ENCODE measurements at places on chromosomes 7 and 10. TPM values are rescaled to one million over a fixed set of nuclear protein-coding genes. Genes with fewer than 3 reads are reported as not detected.

Gene MYPN
- 0.77 TPM for polyA plus RNA-seq

Gene PRPS1L1
- not detected for polyA plus RNA-seq

Gene ASB10
- polyA plus RNA-seq: not detected

Gene NCF1
- polyA plus RNA-seq: not detected

DNA sequence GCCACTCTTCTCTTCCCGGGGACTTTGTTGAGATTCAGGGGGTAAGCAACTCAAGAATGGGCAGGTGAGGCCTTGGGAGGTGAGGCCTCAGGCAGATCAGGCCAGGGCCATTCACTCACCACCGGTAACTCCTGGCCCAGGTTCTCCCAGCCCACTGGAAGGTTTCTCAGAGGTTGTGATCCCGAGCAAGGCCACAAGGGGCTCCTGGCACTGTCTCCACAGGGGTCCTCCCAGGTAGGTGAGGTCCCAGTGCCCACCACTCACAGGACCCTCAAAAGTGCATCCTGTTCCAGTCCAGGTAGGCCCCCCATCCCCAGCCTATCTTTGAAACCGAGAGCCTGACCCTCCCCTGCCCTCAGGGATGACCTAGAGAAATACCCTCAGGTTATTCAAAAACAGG, 236.1 kb downstream of the BUB3 start:
- DNase-seq: no peak
- H3K4me1 ChIP-seq: no peaks in the 10 kb centered on the region
- H3K4me3 ChIP-seq: no peak overlapping the region
- H3K27ac ChIP-seq: no peak overlapping the region
- no peaks in the 10 kb centered on the region for H3K36me3 ChIP-seq
- H3K27me3 ChIP-seq: no peaks in the 10 kb centered on the region

DNA sequence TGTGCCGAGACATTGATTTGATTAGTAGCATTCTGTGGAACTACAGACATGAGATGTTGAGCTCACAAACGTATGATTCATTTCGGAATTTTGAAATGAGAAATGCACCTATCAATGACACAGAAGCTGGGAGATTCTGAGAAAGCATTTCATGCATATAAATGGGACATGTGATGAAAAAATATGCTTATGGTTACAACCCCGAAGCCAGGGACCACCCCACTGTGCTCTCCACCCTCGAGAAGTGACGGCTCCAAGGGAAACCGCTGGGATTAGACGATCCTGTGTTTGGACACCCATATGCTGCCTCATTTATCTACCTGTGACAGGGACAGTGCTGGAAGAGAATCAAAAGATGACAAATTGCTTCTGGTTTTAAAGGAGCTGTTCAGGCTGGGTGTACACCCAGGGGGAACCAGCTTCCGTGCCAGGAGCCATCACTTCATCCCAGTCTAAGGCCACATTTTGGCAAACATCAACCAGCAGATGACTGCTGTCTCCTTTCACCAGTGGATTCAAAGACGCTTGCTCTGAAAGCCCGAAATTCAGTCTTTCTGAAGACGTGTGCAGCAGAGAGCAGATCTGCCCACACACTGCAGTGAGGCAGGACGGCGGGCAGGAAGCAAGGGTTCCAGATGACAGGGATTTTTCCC, 109.9 kb downstream of the ATXN7L1 start:
- H3K4me1 ChIP-seq: peaks cover 25% of the 10 kb centered on the region
- H3K27ac ChIP-seq: no peak overlapping the region
- H3K4me3 ChIP-seq: no peak overlapping the region
- H3K36me3 ChIP-seq: no peaks in the 10 kb centered on the region
- no peaks in the 10 kb centered on the region for H3K27me3 ChIP-seq

- no peak overlapping the region for H3K4me3 ChIP-seq
- no peaks in the 10 kb centered on the region for H3K4me1 ChIP-seq
- H3K36me3 ChIP-seq: no peaks in the 10 kb centered on the region
- no peaks in the 10 kb centered on the region for H3K27me3 ChIP-seq
- H3K27ac ChIP-seq: no peak overlapping the region
- DNase-seq: peak; percentile 81
Measured at GRCh38 chr7:94028768-94029167, 24.6 kb upstream of the BET1 start.

GRCh38 chr7:34036051-34036920, 130.9 kb downstream of the BMPER start:
- H3K36me3 ChIP-seq: no peaks in the 10 kb centered on the region
- H3K4me3 ChIP-seq: no peak overlapping the region
- peak; percentile 43 for DNase-seq
- H3K4me1 ChIP-seq: peaks cover 6% of the 10 kb centered on the region
- H3K27ac ChIP-seq: peak overlapping the region; percentile 16

GRCh38 chr10:80613466-80614170, 75.9 kb downstream of the SH2D4B start:
- H3K4me1 ChIP-seq: no peaks in the 10 kb centered on the region
- no peak overlapping the region for H3K27ac ChIP-seq
- H3K27me3 ChIP-seq: no peaks in the 10 kb centered on the region
- no peak for DNase-seq

DNA sequence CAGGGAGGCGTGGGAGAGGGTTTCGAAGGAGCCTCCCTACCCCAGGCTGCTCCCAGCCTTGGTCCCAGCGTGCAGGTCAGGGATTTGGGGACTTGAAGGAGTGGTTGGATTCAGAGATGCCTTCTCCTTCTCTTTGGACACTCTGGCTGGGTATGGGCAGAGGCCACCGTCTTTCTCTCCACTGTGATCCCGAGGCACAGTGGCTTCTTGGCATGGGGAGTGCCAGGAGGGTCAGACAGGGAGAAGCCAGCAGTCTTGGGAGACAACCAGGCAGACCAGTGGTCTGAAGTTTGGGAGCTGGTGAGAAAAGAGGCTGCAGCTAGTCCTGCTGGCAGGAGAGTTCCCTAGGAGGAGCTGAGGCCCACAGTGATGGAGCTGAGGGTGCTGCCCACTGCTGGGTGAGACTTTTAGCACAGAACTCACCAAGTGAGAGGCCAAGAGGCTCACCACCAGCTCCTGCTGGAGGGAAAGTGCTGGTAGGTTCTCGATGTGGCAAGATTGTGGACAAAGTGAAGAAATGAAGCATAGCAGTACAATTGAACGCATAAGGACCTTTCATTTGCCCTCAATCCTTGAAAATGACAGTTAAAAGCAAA, 35.2 kb upstream of the WDFY4 start:
- H3K4me3 ChIP-seq: no peak overlapping the region
- no peaks in the 10 kb centered on the region for H3K4me1 ChIP-seq
- DNase-seq: no peak
- no peaks in the 10 kb centered on the region for H3K27me3 ChIP-seq
- H3K36me3 ChIP-seq: no peaks in the 10 kb centered on the region

DNA sequence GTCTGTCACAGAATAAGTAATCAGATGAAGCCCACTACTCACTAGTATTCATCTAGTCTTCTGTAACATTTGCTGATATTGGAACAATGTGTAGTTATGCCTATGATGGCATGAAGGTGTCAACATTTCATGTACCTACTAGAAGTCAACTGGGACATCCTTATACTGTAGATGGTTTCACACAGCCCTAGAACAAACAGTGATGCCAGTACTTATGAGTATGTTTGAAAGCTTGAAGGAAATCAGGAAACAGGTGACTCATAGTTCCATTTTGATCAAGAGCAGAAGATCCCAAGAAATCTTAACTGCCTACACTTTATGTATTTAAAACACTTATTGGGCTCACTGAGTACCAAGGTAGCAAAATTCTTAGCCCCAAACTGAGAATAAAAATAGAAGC, 1519.6 kb downstream of the REEP3 start:
- no peak overlapping the region for H3K4me3 ChIP-seq
- no peaks in the 10 kb centered on the region for H3K36me3 ChIP-seq
- no peak overlapping the region for H3K27ac ChIP-seq
- H3K27me3 ChIP-seq: no peaks in the 10 kb centered on the region

DNA sequence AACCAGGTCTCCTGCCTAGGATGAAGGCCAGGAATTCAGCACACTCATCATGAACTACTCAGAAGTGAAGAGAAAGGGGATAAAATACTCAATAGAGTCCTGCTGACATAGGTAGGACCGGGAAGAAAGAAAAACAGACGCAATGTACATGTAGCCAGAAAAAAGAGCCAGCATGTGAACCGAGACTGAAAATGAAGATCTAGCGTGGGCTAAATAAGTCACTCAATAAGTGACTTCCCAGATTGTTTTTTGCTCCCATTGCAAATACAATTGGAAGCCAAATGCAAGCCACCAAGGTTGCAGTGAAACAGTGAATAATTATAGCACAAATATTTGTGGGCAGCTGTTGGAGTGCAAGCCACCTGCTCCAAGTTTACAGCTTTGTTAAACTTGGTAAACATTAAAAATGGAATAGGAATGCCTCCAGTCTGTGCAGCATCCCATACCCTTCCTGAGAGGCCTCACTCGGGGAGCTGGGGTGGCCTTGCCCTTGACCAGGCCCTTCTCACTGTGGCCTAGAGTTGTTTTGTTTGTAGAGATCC, 34.7 kb upstream of the HPS1 start:
- no peaks in the 10 kb centered on the region for H3K4me1 ChIP-seq
- no peak overlapping the region for H3K4me3 ChIP-seq
- DNase-seq: no peak
- no peak overlapping the region for H3K27ac ChIP-seq
- H3K36me3 ChIP-seq: no peaks in the 10 kb centered on the region
- H3K27me3 ChIP-seq: no peaks in the 10 kb centered on the region

- H3K27ac ChIP-seq: peak overlapping the region; percentile 1
- H3K4me1 ChIP-seq: peaks cover 20% of the 10 kb centered on the region
- H3K36me3 ChIP-seq: no peaks in the 10 kb centered on the region
- no peak for DNase-seq
- no peaks in the 10 kb centered on the region for H3K27me3 ChIP-seq
- no peak overlapping the region for H3K4me3 ChIP-seq
Measured at GRCh38 chr7:121023194-121023593, 34.7 kb downstream of the CPED1 start.

DNA sequence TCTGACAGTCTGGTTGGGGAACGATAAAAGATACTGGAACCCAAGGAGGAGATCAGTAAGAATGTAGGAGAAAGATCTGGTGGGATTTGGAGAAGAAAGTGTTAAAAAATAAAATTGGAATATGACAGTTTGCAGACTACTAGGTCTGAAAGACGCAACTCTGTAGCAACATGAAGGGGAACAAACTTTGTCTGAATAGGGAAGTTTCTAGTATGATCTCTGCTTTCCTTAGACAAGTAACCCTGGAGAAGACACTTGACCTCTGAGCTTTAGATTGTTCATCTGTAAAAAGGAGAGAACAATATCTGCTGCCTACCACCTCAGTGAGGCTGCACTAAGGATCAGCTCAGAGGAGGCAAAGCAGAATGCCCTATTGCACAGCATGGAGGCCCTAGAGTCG, 3.0 kb upstream of the PRSS1 start:
- no peaks in the 10 kb centered on the region for H3K4me1 ChIP-seq
- no peak overlapping the region for H3K4me3 ChIP-seq
- H3K27ac ChIP-seq: no peak overlapping the region
- no peaks in the 10 kb centered on the region for H3K27me3 ChIP-seq
- no peaks in the 10 kb centered on the region for H3K36me3 ChIP-seq
- DNase-seq: no peak

DNA sequence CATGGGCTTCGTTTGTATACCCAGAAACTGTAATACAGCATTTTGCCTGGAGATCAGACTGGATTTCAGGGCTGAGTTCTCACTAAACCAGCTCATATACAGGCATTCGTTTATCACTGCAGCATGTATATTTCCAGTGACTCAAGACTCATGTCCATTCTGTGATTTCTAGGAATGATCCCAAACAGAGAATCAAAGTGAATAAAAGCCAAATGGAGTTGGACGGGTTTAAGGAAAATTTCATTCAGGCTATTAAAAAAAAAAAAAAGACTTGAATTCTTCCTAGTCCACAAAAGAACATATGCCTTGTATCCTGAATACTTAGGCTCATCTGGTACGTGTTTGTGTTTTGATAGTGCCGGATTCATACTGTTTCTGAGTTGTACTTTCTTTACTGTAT, 46.8 kb downstream of the TET1 start:
- peak; percentile 40 for DNase-seq
- no peaks in the 10 kb centered on the region for H3K36me3 ChIP-seq
- H3K27ac ChIP-seq: no peak overlapping the region
- H3K4me1 ChIP-seq: peaks cover 1% of the 10 kb centered on the region

DNA sequence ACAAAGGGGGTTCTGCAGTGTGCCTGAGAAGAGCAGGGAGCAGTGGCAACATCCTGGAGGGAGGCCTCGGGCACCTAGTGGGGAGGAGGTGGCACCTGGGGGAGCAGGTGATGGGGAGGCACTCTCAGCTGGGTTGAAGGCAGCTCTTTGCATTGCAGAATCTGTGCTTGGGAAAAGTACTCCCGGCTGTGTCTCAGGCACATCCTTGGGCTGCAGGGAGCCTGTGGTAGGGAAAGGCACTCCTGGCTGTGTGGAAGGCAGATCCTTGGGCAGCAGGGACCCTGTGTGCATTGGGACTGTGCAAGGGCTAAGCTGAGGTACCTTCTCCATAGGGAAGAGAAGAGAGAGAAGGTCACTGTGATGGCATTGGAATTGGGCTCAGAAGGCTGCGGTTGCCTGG, 52.8 kb upstream of the ANTXRL start:
- H3K36me3 ChIP-seq: no peaks in the 10 kb centered on the region
- no peak overlapping the region for H3K4me3 ChIP-seq
- DNase-seq: no peak
- no peaks in the 10 kb centered on the region for H3K27me3 ChIP-seq
- no peak overlapping the region for H3K27ac ChIP-seq
- no peaks in the 10 kb centered on the region for H3K4me1 ChIP-seq

DNA sequence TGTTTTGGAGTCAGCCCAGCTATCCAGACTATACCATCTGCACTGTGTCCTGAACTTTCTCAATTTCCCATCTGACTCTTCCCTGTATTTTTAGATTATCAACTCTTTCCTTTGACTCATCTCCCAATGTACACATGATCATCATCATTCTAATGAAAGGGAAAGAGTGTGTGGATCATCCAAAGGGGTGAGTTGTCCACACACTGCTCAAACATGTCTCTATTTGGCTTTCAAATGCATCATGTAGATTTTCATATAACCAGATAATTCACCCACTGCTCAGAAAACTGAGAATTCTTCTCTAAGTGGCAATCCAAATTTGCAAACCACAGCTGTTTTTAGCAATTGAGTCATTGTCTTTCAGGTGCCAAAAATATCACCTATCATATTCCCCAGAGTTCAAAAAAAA, 190.2 kb upstream of the HPS1 start:
- no peaks in the 10 kb centered on the region for H3K27me3 ChIP-seq
- no peaks in the 10 kb centered on the region for H3K4me1 ChIP-seq
- no peaks in the 10 kb centered on the region for H3K36me3 ChIP-seq
- no peak for DNase-seq
